Forelimb muscle (tissue), 1 donor: ENCODE measurements at places on chromosomes 16 and 17. TPM values are rescaled to one million over a fixed set of nuclear protein-coding genes. Genes with fewer than 3 reads are reported as not detected.

CD300LG gene
- polyA plus RNA-seq: 2.1 TPM

KRT17 gene
- 0.71 TPM for polyA plus RNA-seq

ZNF19 gene
- polyA plus RNA-seq: 2.7 TPM

PHB1 gene
- 133 TPM for polyA plus RNA-seq

CD300LF gene
- 0.28 TPM for polyA plus RNA-seq

GCGR gene
- not detected for polyA plus RNA-seq

KRTAP9-4 gene
- not detected for polyA plus RNA-seq

LAT gene
- 3.1 TPM for polyA plus RNA-seq

ADAP2 gene
- polyA plus RNA-seq: 5.1 TPM

ATF7IP2 gene
- 5.5 TPM for polyA plus RNA-seq

DRC7 gene
- polyA plus RNA-seq: 0.28 TPM

HEATR3 gene
- polyA plus RNA-seq: 18.4 TPM

TNFRSF13B gene
- 0.13 TPM for polyA plus RNA-seq

KLHL10 gene
- 0.18 TPM for polyA plus RNA-seq

MTMR4 gene
- 20.6 TPM for polyA plus RNA-seq

DNAH2 gene
- 4.3 TPM for polyA plus RNA-seq

TMIGD1 gene
- not detected for polyA plus RNA-seq

HBZ gene
- polyA plus RNA-seq: 4.9 TPM
